ENCODE measurements at places on chromosomes 4 and X.
A peak's percentile ranks its signal among the peaks of the same experiment; 100 is the strongest.

- no peak for DNase-seq
Measured at GRCh38 chr4:123652476-123652875, 255.9 kb downstream of the SPRY1 start.

DNA sequence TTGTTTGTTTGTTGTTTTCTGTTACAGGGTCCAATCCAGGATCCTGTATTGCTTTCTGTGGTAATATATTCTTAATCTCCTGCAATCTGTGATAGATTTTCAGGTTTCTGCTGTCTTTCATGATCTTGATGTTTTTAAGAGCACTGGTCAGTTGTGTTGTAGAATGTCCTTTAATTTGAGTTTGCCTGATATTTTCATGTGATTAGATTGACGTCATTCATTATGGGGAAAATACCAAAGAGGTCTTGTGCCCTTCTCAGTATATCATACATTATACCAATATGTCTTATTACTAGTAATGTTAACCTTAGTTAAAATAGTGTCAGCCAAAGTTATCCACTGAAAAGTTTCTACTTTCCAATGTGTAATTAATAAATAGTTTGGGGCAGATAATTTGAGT is 929.3 kb downstream of the PCDH19 start:
- DNase-seq, result no peak

GRCh38 chrX:19776753-19777152 is 110.6 kb downstream of the SH3KBP1 start:
- peak; percentile 66 for DNase-seq

DNA sequence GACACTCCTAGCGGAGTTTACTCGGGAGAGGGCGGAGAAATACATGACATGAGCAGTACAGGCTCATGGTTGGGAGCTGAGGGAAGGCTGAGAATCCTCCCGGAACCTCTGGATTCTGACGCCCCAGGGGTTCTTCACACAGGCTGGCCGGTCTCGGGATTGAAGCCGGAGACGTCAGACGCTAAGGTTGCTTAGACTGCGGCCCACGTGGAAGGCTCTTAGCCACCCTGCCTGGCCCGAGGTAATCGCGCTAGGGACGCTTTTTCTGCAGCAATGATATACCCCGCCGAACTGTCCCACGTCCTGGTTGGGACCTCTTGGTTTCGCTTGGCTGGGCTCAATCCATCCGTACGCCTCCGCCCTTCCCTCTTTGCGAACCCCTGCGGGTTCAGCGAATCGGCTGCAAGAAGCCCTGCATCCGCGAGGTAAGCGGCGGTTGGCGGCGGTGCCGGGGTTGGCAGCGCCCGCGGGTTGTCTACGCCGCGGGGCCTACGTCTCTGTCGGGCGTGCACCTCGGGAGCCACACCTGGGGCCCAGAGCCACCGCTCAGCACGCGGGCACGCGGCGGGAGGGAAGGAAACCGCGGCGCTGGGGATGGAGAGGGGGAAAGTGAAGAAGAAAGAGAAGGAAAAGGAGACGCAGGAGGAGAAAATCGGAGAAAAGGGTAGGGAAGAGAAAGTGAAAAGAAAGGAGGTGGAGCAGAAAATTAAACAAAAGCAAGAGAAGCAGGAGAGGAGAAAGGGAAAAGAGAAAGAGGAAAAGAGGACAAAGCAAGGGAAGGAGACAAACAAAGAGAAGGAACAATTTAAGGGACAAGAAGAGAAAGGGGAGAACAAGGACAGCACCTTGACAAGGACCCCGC is at the start of gene ARL9:
TSS of gene ARL9 (plus strand) at position 523 of the 862 bp plus-strand sequence. CDS start at position 595, 72 bp downstream.
- peak; percentile 59 for DNase-seq

DNA sequence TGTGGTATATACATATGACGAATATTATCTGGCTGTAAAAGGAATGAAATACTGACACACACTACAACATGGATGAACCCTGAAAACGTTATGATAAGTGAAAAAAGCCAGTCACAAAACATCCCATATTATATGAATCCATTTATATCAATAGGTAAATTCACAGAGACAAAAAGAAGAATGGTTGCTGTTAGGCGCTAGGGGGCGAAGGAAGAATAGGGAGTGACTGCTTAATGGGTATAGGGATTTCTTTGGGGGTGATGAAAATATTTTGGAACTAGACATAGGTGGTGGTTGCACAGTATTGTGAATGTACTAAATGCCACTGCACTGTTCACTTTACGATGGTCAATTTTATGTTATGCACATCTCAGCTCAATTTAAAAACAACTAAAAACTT is 96.4 kb upstream of the EGFL6 start:
- no peak for DNase-seq

- no peak for DNase-seq
Measured at GRCh38 chr4:91268913-91269312, 1034.9 kb upstream of the GRID2 start.

GRCh38 chr4:73922766-73923630 is 53.8 kb downstream of the CXCL1 start:
- DNase-seq, result no peak

DNA sequence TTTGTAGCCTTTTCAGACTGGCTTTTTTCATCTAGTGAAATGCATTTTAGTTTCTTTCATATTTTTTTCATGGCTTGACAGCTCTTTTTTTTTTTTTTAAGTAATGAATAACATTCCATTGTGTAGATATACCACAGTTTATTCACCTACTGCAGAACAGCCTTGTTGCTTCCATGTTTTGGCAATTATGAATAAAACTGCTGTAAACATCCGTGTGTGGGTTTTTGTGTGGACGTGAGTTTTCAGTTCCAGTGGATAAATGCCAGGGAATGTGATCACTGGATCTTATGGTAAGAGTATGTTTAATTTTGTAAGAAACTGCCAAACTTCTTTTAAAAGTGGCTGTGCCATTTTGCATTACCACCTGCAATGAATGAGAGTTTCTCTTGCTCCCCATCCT is 160.8 kb downstream of the SOWAHB start:
- DNase-seq, result no peak

DNA sequence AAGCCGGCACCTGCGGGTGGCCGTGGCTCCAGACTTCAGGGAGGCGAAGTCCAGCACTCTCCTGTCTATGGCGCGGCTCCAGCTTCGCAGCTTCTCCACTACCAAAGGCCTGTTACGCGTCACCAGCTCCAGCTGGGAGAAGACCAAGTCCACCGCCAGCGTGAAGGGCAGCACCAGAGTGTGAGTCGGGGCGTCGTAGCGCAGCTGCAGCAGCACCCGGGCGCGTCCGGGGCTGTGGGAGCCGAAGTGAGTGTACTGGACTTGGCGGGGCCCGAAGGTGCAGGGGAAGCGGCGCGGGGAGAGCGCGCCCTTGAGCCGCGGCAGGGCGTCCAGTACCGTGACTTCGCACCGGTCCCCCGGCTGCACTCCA is 444 bp downstream of the FREM3 start:
- DNase-seq, result no peak

DNA sequence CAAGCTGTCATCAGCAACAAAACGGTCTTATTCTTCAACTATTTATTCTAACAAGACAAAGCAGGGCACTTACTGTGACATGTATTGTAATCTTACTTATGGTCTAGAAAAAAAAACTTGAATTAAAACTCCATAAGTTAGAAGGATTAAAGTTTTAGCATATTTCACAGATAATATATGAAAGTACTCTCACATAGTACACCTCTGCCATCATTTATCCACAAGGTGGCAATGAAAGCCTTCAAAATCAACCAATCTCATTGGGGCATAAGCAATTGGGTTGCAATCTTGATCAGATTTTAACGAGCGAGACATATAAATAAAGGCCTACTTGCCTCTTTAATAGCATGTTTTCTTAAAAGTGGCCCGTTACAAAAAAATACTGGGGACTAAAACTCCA is 1382.9 kb downstream of the FAM133A start:
- DNase-seq, result no peak

DNA sequence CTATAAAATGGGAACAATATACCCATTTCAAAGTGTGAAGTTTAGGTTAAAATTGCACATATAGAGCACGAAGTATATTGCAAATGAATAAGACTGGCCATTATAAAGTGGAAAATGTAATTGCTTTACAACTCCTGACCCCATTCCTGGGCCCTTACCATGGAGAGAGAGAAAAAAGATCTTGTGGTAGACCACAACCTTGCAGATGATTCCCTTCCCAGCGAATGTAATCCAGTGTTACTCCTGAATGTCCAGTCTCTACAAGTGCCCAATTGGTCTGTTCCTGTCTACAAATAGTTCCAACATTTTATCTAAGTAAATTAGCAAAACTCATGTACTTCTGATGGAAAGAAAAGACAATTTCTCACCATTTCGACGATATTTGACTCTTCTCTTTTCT is 184.1 kb upstream of the LNX1 start:
- no peak for DNase-seq

DNA sequence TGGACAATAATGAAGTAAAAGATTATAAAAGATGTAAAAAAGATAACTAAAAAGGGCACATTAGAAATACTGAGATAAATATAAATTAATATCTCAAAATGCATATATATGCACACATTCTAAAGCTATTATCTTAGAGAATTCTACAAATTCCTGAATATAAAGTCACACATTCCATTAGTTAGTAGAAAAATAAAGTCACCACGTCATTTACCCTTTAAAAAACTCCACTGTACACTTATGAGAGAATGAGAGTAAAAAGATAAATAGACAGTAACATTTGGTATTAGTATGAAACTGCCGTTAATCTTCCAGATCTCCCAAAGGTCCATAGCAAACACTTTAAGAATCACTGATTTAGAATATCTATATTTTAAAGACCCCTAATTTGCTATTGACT is 67.2 kb upstream of the IL15 start:
- no peak for DNase-seq

DNA sequence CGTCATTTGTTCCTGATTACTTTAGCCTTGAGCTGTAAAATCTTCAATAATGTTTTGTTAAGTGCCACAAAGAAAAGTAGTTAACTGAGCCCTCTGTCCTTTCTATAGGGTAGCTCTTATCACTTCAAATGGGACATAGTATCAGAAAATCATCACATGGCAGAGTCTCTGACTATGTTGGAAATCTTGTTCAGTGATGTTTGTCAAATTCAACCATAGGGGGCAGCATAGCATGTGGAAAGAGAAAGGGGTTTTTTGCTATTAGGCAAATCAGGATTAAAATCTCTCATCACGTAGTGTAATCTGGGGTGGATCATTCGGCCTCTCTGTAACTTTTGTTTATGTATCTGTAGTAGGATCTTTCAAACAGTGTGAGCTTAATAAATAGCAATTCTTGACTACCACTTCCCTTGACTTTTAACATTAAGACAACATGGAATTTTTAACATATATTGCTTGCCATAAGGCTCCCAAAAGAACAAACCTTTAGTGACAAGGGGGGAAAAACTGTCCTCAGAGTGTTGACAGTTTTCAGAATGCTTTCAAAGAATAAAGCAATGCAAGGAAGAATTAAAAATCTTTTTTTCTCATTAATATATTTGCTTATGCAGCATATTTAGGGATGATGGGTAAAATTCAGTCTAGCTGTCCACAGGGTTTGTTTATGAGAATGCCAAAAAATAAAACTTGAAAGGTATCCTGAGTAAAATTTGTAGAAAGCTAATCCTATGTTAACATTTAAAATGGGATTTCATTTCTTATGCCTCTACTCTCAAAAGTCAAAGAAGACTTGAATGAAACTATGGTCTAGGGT is 127.2 kb downstream of the FBXW7 start:
- peak; percentile 64 for DNase-seq

DNA sequence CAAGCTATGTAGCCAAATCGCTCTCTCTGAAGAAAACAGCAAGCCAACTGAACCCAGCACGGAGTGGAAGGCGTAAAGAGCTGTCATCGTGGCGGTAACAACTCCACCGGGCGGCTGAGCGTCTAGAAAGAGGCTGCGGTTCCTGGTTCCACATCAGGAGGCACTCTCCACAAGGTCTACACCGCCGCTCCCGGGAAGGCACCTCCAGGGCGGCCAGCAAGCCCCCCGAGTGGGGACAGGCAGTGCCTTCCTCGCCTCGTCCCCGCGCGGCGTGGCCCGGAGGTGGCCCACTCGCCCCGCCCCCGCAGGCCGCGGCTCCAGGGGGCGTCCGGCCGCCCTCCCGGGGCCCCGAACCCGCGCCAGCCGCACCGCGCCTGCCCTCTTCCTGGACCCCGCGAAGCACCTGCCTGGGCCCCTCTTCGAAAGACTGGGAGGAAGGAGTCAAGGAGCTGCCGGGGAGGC is 755 bp downstream of the KLHL8 start:
- DNase-seq, result peak; percentile 44

- no peak for DNase-seq
Measured at GRCh38 chr4:4422856-4423499, 36.1 kb downstream of the NSG1 start.

- DNase-seq, result peak; percentile 25
Measured at GRCh38 chr4:113781439-113782040, 20.0 kb upstream of the CAMK2D start.

DNA sequence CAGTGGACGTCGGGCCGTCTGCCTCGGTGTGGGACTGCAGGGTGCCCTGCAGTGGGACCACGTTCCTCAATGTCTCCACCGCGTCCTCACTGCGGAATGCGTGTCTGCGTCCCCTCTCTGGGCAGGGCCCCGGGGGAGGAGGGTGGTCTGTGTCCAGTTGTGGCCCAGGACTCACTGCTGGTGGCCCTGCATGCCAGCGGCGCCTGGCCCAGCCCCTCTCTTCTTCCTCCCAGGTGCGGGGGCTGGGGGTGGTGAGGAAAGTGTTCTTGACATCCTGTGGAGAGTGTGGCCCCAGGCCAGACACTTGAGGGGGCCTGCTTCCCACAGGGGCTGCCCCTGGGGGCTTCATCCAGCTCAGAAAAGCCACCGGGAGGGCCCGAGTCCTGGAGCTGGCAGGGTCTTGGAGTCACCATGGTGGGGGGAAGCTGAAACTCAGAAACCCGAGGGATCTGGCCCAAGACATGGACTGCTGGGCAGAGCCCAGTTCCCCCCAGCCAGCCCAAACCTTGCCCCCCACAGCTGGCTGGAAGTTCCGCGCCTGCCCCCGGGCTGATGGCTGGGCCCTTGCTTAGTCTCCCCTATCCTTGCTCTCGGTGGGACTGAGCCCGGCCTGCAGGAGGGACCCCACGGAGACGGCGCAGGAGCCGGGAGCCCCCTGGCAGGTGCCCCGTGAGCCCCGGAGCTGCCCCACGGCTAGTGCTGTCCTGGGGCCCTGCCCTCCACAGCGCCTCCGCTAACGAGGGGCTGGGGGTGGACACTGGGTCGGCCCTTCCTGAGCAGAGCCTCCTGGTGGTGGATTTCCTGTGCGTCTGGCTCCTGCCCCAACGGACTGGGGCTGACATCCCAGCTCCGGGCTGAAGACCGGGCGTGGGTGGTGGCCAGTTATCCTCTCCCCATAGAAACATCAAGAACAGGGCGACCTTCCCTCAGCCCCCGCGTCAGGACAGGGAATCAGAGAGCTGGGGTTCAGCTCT is 2.9 kb downstream of the DOK7 start:
- no peak for DNase-seq

Measured in activated CD4-positive, alpha-beta T cell treated with anti-CD3 and anti-CD28 coated beads, Interleukin-2, amount 50 U/mL, for 16 hours (primary cell).